ENCODE measurements at places on chromosomes 3 and 15.

DNA sequence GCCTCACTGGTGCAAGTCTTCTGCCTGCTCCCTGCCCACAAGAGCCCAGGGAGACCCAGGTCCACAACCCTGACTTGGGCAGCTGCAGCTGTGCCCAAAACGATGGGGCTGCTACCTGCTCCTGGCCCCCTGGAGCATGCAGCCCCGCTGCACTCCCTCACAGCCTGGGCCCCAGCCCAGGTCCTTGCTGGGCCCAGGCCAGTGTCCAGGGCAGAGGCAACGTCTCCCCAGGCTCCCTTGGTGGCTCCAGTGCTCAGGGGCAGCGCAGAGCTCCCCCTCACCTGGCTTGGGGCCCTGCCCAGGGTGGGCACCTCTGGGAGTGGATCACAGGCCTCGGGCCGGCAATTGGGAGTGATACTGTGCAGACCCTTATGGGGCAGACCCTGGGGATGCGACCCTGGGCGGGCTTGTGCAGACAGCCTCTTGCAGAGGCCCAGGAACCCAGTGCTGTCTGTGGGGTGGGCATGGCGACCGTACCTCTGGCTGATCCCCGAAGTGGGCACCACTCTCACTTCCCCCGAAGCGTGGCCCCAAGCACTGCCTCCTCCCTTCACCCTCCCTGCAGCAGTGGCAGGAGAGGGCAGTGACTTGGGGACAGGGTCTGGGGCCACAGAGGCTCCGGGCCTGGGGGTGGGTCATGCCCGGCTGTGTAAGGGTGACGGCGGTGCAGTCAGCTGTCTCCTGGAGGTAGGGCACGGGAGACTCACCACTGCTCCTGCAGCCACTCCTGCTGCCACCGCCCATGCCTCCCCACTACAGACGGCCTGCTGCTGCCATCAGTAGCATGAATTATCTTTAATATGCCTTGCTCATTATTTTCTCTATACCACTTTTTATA lies 255.9 kb downstream of the DOCK3 start:
- DNase-seq = no peak

DNA sequence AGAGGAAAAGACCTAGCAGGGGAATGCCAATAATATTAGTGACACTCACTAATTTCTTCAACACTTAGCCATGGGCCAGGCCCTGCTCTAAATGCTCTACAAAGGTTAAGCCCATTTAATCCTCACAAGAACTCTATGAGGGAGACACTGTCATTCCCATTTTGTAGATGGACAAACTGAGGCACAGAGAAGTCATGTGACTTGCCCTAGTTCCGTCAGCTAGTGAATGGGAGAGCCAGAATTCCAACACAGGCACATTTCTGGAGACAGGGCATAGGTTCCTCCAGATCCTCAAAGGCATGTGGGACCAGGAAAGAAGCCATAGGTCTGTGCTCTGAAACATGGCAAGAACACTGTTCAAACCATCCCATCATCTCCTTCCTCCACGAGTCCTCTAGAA lies 31.5 kb downstream of the LOXL1 start:
- DNase-seq = no peak

GRCh38 chr3:27335571-27335970 lies 33.6 kb downstream of the NEK10 start:
- no peak for DNase-seq

DNA sequence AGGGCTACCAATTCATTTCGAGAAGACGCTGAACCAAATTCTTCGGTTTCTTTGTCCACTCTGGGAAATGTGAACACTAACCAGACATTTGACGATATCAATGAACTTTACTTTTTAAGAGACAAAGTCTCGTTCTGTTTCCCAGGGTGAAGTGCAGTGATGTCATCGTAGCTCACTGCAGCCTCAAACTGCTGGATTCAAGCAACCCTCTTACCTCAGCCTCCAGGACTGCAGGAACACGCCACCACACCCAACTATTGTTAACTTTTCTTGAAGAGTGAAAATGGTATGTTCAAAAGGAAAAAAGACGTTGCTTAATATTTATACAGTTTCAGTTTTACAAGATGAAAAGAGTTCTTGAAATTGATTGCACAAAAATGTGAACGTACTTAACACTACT lies 30.6 kb downstream of the MB21D2 start:
- DNase-seq = no peak

- peak; percentile 49 for DNase-seq
Measured at GRCh38 chr15:44726136-44726535, 10.2 kb upstream of the TRIM69 start.

GRCh38 chr15:71049706-71050422 lies 65.4 kb upstream of the THSD4 start:
- DNase-seq = no peak

Measured in suppressor macrophage (primary cell).